Kidney epithelial cell (primary cell): ENCODE measurements at places on chromosomes 2 and 18. TPM values are rescaled to one million over a fixed set of nuclear protein-coding genes. Genes with fewer than 3 reads are reported as not detected.
A peak's percentile ranks its signal among the peaks of the same experiment; 100 is the strongest.

The OSBPL6 gene
- 3.6 and 3.8 TPM in 2 replicates for total RNA-seq

- DNase-seq = no peak
These were observed 152.3 kb downstream of the PRPF40A start for GRCh38 chr2:152564754-152565551.

GRCh38 chr2:25835906-25836305 is 42.4 kb downstream of the ASXL2 start:
- DNase-seq = no peak

DNA sequence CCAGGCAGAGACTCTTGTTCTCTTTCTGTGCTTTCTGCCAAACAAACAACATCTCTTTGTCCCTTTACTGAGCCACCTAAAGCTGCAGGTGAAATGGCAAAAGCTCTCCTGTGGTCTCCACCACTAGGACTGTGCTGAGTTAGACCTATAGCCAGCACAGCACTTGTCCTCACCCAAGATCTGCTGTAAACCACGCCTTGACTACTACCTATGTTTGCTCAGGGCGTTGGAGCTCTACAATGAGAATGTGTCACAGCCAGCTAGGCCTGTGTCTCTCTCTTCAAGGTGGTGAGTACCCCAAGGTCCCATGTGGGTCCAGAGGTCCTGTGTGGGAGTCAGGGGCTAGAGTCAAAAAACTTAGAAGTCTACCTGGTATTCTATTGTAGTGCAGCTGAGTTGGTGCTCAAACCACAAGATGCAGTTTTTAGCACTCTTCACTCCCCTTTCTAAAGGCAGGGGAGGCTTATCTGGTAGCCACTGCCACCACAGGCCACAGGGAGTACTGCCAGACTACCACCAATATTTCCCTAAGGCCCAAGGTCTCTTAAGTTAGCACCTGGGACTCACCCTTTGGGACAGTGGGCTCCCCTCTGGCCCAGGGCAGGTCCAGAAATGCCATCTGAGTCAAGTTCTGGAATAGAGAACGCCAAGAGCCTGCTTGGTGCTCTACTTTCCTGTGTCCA is 96.8 kb upstream of the RPRM start:
- DNase-seq = no peak

GRCh38 chr2:18066066-18066465 is 187.6 kb downstream of the KCNS3 start:
- DNase-seq = no peak

DNA sequence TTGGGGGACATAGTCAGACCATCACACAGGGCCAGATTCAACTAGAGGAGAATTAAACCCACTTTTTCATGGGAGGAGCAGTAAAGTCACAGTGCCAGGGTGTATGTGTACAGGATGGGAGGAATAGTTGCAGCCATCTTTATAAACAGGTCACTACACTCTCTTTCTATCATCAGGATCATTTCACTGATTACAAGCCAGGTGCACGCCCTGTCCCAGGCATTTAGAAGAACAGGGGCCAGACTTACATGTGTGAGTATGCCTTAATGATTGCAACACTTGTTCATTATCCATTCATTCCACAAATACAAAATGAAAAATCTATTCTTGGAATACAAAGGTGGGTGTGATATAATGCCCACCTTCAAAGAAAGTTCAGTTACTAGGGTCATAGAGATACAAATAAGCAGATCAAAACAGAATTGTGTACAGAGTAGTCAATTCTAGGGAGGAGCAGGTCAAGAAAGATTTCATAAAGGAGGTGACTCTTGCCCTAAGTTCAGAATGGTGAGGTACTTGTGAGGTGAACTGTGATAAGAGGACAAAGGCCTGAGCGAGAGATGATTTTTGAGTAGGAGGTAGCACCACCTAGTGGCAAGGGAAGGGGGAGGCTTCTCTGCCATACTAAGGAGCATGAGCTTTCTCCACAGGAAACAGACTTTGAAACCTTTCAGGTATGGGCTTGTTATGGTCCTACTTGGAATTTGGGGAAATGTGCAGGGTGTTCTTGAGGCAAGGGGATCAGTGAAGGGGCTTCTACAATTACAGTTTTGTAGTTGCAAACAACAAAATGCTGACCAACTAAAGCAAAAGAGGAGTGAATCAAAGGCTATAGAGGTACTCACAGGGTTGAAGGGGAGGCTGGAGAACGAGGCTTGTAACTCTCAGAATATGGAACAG is 156.3 kb downstream of the SUCLG1 start:
- peak; percentile 14 for DNase-seq

The SOX11 gene
- 75.6 and 81.7 TPM in 2 replicates for total RNA-seq

The SLC16A14 gene
- 2.0 and 2.8 TPM in 2 replicates for total RNA-seq

The LIMS1 gene
- total RNA-seq = 191 and 202 TPM in 2 replicates

DNA sequence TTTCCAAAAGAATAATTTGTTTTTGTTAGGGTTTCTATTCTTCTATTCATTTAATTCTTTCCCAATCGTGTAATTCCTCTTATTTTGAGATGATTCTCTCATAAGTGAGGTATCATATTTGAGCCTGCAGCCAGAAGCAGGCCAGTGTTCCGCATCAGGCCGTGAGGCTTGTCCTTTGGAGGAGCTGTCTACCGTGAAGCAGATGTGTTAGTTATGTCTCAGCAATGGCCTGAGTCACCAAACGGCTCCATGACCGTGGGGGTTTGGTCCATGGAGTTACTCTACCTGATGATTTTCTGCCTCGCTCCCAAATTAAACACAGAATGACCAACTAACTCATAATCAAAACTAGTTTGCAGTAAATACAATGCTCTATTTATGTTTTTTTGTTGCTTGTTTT is 64.2 kb upstream of the TMEM87B start:
- DNase-seq = no peak

DNA sequence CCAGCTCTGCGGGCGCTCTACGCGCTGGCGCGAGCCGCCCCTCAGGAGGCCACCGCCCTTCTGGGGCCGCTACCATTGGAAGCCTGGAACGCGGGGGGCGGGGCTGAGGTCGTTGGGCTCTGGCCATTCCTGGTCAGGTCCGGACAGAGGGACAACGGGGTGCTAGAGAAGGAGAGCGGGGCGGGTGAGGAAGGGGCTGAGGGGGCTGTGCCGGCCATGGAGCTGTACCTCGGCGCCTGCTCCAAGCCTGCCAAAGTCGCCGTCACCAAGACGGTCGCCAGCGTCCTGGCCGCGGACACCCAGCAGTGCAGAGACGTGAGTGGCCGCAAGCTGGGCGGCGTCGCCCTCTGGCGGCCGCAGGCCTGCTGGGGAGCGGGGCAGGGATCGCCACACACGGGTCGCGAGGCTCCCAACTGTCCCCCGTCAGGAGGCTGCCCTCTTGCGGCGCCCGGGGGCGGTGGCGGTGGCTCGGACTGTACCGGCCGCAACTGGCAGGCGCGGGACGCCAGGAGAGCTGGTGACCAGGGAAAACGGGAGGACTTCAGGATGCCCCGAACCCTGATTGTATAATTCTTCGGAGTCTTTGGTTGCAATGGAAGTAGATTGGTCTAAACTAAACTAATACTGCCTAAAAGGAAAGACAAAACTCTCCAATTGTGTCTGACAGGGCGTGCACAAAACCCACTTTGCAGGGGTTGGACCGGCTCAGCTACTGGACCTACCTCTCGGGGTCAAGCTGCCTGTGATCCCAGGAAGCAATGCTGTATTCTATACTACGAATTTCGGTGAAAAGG is at the start of gene FSIP2:
Gene FSIP2, plus strand, starts transcription at position 126 of the 794 bp plus-strand sequence. Its CDS starts 91 bp downstream, at position 217.
- DNase-seq = peak; percentile 56

GRCh38 chr2:9178904-9179571 is 27.6 kb upstream of the ASAP2 start:
- peak; percentile 79 for DNase-seq

DNA sequence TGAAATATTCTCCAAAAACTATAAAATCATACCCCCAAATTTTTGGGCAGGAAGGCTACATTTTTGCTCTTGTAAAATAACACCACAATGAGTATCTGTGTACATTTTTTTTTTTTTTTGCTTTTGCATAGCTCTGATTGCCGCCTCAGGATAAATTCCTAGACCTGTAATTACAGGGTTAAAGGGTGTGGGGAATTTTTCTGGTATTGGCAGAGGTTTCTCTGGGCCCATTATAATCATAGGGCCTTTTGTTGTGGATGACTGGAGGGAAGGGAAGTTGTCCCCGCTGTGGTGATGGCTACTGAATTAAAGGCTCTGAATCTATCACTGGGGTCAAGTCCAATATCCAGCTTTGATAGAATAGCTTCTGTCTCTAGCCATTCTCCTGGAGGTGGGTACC is 26.6 kb downstream of the CCDC195 start:
- DNase-seq = no peak
